ENCODE measurements at places on chromosomes 6 and 20.

DNA sequence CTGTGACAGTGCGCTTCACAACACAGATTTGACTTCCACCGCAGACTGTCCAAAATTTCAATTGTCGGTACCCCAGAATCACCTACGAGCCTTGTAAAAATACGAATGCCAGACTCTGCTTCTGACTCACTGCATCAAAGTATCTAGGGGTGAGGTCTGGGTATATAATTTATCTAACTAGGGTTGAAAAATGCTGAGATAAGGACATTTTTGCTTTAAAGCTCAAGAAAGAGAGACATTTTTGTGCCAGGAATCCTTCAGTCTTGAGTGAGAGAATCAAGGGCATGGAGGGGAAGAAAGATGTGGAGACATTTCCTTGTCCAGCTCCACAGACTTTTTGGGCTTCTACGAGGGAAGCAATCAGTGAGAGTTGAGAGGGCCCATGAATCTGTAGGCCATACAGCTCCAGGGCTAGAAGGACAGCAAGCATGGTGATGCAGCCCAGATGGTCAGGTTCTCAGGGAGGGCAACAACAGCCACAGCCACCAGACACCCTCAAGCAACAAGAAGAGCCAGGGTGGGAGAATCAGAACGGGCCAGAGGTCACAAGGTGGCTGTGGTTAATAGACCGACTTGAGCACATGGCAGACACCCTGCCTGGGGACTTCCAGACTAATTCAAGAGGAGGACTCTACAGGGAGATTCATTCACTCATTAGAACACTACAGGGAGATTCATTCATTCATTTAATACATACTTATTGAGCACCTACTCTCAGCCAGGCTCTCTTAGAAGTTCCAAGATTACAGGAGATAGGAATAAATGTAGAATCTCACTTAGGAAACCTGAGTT, 211.1 kb upstream of the PRDM1 start:
- no peak for DNase-seq

DNA sequence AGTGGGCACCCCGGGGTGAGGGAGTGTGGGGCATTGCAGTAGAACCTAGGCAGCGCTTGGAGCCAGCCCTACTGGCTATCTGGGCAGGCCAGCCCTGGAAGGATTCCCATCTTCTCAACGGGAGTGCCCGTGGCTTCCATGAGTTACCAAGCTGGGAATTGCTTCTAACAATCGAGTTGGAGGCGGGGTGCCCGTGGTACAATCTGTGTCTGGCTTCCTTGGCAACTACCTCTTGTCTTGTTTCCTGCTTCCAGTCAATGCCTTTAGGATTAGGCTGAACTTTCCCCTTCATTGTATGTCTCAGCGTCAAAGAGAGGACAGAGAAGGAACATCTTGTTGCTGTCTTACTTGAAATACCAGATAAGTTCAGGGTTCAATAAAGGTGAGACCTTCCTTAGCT, 33.3 kb downstream of the PPP1R14C start:
- DNase-seq: no peak

- DNase-seq: peak; percentile 61
Measured at GRCh38 chr20:63955827-63956663, at the start of gene UCKL1. UCKL1 (minus strand) TSS chr20:63956416; CDS start chr20:63956372, 44 bp downstream.

GRCh38 chr6:36267731-36268477, 2.0 kb upstream of the PNPLA1 start:
- no peak for DNase-seq

GRCh38 chr6:11992086-11992485, 20.0 kb upstream of the HIVEP1 start:
- no peak for DNase-seq

GRCh38 chr6:166620478-166621113, 6.5 kb downstream of the RPS6KA2 start:
- DNase-seq: no peak

- no peak for DNase-seq
Measured at GRCh38 chr6:30870546-30870945, 13.8 kb upstream of the DDR1 start.

- DNase-seq: no peak
Measured at GRCh38 chr6:165920896-165921671, 246.6 kb downstream of the TBXT start.

DNA sequence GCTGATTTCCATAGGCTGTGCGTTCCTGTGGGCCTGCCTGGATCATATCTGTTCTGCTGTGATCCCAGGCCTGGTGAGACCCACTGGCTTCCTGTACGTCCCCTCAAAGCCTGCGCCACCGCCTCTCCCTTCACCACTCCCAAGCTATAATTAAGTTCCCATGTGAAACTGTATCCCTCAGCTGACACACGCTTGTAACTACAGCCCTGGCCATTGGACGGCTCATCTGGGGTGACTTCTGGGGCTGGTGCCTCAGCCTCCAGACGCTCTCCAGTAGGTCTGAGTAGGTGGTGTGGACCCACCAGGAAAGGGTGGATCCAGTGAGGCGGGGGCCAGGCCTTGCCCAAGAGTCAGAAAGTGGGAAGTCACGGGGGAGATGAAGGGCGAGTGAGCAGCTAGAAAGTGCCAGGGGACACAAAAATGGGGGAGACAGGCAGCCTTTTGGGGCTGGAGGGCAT, 21.0 kb downstream of the PPARD start:
- DNase-seq: no peak

DNA sequence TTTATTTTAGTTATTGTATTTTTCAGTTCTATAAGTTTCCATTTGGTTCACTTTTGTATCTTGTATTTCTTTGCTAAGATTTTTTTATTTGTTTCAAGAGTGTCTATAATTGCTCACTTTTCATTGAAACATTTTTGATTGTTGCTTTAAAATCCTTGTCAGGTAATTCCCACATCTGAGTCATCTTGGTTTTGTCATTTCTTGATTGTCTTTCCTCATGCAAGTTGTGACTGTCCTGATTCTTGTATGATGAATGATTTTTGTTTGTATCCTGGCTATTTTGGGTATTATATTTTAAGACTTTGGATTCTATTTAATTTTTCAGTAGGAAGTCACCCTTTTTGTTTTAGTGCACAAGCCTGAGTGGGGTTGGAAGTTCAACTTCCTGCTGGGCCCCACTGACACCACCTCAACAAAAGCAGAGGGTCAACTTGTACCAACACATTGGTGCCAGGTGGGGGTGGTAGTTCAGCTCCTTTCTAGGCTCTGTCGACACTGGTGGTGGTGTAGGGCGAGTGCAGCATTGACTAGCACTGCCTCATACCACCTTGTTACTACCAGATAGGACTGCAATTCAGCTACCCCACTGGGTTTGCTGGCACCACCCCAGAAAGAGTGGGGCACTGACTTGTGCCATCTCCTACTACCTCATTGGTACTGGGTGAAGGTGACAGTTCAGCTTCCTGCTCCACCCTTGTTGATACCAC, 8.8 kb downstream of the RSPH3 start:
- DNase-seq: no peak

GRCh38 chr6:137237413-137238170, 18.4 kb upstream of the IFNGR1 start:
- DNase-seq: no peak

DNA sequence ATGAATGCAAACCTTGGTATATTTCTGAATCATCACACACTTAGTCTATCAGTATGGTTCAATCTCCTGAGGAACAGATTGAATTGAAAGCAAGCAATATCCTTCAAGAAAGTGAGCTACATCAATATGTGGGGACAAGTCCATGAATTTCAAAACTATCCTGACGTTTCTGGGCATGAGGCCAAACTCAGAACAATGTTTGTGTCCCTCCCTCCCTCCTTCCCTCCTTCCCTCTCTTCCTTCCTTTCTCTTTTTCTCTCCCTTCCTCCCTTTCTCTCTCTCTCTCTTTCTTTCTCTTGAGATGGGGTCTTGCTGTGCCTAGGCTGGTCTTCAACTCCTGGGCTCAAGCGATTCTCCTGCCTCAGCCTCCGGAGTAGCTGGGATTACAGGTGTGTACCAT, 27.9 kb upstream of the SYNCRIP start:
- DNase-seq: no peak

DNA sequence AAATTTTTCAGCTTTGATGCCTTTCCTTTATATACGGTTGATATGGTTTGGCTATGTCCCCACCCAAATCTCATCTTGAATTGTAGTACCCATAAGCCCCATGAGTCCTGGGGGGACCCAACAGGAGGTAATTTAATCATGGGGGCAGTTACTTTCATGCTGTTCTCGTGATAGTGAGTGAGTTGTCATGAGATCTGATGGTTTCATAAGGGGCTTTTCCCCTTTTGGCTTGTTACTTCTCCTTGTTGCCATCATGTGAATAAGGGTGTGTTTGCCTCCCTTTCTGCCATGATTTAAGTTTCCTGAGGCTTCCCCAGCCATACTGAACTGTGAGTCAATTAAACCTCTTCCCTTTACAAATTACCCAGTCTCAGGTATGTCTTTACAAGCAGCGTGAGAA, 66.8 kb downstream of the ARHGAP18 start:
- DNase-seq: no peak

DNA sequence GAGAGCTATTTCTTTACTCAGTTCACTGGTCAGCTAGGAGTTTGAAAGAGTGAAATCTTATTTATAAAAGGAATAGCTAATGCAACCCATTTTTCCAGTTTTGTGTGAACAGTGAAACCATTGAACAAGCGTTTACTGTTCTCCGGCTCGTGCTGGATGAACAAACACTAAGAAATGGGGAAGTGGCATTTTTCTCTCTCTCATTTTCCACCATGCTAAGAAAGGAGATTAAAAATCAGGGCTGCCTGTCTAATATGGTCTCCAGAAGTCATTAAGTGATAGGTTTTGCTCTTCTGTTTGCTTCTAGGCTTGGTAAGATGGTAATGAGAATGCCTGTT, 774 bp upstream of the SFT2D1 start:
- DNase-seq: no peak

DNA sequence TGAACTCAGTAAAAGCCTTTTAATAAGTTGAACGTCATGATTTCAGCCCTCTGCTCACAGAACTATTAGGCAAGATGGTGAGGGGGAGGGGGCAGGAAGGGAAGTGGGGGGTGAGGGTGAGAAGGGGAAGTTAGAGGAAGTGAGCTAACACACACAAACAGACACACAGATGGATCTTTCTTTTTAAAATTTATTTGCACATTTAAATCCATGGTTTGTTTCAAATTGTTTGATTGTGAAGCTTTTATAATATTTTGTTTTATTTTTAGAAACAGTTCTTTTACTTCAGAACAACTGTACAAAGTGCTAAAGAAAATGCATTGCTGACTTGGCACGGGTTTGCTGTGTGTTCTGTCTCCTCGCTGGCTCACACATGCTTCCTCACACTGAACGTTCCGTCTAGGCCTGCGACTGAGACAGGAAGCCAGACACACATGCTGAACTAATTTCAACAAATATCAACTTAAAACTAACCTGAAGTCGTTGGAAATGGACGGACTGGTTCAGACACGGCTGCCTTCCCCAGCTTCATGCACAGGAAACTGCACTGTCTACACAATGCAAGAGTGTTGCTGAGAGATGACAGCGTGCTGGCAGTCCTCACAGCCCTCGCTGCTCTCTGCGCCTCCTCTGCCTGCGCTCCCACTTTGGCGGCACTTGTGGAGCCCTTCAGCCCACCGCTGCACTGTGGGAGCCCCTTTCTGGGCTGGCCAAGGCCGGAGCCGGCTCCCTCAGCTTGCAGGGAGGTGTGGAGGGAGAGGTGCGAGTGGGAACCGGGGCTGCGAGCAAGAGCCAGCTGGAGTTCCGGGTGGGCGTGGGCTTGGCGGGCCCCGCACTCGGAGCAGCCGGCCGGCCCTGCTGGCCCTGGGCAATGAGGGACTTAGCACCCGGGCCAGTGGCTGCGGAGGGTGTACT, 8.1 kb upstream of the ZBP1 start:
- no peak for DNase-seq

- no peak for DNase-seq
Measured at GRCh38 chr20:45059022-45059728, 41.8 kb downstream of the KCNS1 start.

DNA sequence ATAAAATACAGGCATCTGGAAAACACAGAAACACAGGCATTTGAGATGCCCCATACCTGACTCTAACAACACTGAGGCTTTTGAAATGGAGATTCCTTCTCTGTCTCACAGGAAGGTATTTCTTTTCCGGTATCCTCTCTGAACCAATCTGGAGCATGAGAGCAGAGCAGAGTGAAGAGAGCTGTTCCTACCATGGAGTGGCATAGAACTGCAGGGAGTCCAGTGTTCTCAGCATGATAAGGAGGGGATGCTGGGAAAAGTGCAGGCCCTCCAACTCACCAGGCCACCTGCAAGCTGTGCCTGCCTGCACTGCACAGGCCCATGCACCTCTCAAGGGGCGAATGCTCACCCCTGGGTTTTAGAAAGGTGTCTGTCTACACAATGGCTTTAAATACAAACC, 89.2 kb downstream of the FOXA2 start:
- no peak for DNase-seq

DNA sequence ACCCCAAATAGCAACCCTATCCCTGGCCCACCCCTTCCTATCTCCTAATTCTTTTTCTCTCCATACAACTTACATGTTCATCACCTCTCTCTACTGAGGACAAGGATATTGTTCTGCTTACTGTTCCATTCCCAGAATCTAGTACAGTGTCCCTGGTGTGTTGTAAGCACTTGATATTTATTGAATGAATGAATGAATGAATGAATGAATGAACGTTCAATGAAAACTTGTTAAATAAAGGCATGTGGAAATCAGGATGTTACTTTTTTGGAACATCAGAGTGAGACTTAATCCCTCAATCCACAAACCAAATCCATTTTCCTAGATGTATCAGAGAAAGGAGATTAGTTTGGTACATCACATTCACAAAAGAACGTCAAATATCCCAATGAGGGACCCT, 6.8 kb upstream of the JPH2 start:
- DNase-seq: no peak

GRCh38 chr6:3393836-3394202, 63.0 kb downstream of the SLC22A23 start:
- DNase-seq: no peak

GRCh38 chr6:119536666-119537065, 187.1 kb upstream of the MAN1A1 start:
- no peak for DNase-seq

DNA sequence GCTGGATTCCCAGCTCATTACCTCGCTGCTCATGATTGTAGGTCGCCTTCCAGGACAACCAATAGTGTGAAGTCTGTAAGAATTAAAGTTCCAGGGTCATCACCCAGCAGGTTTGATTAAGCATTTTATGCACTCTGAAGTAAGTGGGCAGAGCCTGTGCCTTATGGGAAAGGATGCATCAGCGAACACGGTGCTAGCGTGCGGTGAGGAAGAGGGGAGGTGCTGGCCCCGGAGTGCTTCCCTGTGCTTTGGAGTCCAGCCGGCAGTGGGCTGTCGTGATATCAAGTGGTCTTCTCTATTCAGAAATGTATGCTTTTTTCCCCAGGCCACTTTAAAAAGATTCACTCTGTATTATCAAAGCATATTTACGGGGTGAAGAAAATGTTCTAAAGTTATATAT, 16.0 kb downstream of the DUSP22 start:
- no peak for DNase-seq

DNA sequence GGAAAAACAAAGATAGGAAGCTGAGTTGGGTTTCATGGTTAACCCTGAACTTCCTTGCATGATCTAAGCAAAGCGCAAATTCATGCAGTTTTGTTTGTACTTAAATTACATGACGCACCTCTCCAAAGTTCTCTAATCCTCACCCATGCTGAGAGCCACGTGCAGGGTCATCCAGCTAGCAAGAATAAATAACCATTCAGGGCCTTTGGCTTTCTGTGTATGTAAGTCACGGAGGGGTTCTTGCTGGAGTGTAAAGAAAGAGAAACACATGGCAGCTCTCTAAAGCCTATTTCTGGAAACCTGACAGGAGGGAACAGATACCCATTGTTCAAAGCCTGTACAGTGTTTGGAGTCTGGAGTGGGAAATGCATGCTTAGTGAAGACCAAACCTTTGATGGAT, 171.7 kb upstream of the CCN2 start:
- no peak for DNase-seq

All from activated naive CD4-positive, alpha-beta T cell (primary cell).